ENCODE measurements at places on chromosomes 6 and 20.

DNA sequence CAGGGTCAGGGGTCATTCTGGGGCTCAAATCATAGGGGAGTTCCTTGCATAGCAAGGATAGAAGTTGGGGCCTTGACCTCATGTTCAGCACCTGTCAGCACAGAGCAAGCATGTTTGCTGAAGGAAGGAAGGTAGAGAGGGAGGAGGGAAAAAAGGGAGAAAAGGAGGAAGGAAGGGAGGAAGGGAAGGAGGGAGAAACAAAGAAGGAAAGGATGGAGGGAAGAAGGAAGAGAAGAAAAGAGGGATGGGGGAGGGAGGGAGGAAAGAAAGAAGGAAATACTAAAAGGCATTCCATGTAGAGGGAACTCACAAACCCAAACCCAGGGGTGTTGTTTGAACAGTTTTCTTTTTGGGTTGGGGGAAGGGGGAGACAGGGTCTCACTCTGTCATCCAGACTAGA lies 80.1 kb downstream of the DLGAP4 start:
- no peak for DNase-seq

DNA sequence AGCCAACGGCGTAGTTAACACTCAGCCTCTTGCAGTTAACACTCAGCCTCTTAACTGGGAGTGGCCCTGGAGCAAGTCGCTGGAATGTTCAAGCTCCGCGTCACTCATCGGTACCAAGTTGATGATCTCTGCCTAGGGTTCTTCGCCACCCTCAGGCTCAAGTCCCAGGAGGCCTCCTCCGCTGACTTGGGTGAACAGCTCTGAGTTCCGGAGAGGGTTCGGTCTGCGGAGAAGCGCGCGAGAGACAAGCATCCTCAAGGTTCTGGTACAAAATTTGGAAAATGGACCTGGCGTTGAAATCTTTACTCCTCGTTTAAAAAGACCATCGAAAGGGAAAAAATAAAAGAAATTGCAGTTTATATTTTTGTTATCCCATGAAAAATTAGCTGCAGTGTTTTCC lies 876 bp upstream of the DSP start:
- peak; percentile 24 for DNase-seq

GRCh38 chr6:101613556-101613955 lies 220.0 kb downstream of the GRIK2 start:
- DNase-seq: no peak

GRCh38 chr6:28693033-28693750 lies 167.5 kb downstream of the GPX5 start:
- peak; percentile 53 for DNase-seq

DNA sequence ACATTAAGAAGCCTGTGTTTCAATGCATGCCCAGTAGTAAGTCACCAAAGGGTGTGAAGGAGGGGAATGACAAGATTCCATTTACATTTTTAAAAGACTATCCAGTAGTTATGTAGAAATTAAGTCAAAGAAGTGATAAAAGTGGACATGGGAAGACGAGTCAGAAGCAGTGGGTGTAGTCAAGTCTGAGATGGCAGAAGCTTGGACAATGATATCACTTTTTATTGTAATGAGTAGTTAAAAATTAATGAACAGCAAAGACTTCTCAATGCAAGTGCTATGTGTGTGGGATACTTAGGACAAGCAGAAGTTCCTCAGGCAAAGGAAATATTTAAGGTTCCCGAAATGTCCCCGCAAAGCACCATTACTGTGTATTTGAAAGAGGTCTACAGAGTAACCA lies 156.0 kb downstream of the DST start:
- DNase-seq: no peak

GRCh38 chr6:156166093-156166492 lies 611.1 kb upstream of the ARID1B start:
- no peak for DNase-seq

DNA sequence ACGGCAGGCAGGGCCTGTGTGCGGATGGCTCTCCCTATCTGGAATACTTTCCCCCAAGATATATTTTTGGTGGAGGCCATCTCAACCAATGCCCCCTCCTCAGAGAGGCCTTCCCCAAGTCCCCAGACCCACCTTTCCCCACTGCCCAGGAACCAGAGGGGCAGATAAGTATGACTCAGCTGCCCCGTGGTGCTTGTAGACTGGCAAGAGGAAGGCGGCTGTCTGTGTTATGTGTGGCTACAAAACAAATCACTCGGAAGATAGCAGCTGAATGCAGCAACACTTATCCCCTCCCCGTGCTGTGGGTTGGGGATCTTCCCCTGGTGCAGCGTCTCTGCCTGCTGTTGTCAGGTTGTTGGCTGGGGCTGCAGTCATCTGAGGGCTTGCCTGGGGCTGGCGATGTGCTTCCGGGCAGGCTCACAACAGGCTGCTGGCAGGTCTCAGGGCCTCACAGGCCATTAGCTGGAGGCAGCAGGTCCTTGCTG lies 7.1 kb downstream of the NPEPL1 start:
- DNase-seq: no peak

DNA sequence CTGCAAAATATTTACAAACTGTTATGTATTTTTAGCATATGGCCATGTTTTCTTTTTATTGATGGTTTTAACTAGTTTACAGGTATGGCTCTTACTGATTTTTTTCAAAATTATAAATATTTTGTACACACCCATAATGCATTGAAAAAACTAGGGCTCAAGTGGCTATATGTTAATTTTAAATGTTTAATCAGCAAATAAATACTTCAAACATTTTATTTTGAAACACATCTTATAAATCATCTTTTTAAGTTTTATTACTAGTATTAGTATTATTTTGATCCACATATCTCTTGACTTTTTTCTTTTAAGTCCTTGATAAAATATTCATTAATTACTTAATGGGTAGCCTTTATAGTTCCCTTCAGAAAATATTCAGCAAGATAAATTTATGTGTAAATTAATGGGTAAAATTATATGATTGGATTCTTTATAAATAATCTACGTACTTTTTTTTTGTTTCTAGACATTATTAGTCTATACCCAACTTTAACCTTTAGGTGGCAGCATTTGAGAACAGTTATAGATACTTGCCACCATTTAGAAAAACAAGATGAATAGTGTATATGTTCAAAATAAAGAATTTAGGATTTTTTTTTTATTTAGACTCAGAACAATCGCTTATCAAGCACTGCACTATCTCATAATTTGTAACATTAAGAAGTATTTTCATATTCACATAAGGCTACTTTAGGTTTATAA lies 241.9 kb downstream of the ADGRB3 start:
- DNase-seq: peak; percentile 29

GRCh38 chr6:72132851-72133250 lies 246.5 kb downstream of the RIMS1 start:
- no peak for DNase-seq

- no peak for DNase-seq
These were observed 280.3 kb downstream of the CDC5L start for GRCh38 chr6:44667668-44668390.

DNA sequence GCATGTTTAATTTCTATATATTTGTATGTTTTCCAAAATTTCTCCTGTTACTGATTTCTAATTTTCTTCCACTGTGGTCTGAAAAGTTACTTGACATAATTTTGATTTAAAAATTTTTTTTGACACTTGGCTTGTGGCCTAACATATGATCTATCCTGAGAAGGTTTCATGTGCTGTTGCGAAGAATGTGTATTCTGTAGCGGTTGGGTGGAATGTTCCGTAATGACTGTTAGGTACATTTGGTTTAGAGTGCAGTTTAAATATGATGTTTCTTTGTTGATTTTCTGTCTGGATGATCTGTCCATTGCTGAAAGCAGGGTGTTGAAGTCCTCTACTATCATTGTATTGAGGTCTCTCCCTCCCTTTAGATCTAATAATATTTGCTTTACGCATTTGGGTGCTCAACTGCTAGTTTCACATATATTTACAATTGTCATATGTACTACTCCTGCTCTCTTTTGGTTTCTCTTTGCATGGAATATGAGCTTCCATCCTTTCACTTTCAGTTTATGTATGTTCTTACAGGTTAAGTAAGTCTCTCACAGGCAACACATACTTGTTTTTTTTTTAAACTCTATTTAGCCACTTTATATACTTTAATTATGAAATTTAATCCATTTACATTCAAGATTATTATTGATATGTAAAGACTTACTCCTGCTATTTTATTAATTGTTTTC lies 19.5 kb upstream of the EDN1 start:
- no peak for DNase-seq

- peak; percentile 79 for DNase-seq
These were observed 25.2 kb downstream of the TRAM2 start for GRCh38 chr6:52551483-52552277.

GRCh38 chr6:11404838-11405237 lies 132.7 kb upstream of the TMEM170B start:
- no peak for DNase-seq

GRCh38 chr6:154891901-154892300 lies 103.2 kb upstream of the TIAM2 start:
- DNase-seq: no peak

- DNase-seq: no peak
These were observed 231.0 kb downstream of the SOD2 start for GRCh38 chr6:159461998-159462397.

- DNase-seq: no peak
These were observed 9.2 kb downstream of the ENTPD6 start for GRCh38 chr20:25204550-25205276.

- no peak for DNase-seq
These were observed 21.7 kb downstream of the EDN3 start for GRCh38 chr20:59322081-59322480.

GRCh38 chr6:51147756-51148155 lies 329.1 kb downstream of the TFAP2B start:
- no peak for DNase-seq

- DNase-seq: peak; percentile 80
These were observed 11.6 kb upstream of the SLC2A12 start for GRCh38 chr6:134063966-134064445.

DNA sequence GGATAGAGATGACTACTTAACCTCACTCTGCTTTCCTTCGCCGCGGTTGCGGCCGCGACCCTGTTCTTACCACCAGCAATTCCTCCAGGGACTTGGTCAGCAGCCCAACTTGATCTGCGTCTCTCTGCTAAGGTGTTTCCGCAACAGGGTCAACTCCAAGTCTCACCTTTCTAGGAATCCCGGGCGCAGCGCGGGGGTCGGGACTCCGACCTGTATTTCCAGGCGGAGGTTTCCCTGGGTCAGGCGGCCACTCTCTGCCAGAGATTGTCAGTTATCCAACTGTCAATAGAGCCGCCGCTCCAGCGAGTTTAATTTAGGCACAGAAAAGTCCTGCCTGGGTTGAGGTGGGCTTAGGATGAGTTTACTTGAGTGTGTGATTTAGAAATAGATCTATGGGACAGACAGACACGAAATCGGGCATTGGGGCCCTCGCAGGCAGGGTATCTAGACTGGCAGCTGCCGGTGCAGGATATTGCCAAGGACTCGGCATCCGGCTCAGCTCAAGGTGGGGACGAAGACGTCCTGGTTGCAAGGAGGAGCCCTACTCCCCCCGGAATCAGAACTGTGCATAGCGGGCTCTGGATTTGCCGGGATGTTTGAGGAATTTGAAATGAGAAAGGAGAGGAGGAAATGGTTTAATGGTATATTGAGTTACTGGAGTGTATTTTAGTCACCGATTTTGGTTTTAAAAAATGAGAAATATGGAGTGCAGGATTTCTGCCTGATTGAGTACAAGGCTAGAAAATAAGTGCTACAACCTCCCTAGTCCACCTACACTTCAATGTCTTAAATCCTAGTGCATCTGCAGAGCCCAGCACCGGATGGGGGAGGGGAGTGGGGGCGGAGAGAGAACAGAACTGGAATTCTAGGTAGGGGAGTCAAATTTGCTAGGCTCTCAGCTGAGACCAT lies 23.7 kb downstream of the POM121L2 start:
- DNase-seq: no peak

DNA sequence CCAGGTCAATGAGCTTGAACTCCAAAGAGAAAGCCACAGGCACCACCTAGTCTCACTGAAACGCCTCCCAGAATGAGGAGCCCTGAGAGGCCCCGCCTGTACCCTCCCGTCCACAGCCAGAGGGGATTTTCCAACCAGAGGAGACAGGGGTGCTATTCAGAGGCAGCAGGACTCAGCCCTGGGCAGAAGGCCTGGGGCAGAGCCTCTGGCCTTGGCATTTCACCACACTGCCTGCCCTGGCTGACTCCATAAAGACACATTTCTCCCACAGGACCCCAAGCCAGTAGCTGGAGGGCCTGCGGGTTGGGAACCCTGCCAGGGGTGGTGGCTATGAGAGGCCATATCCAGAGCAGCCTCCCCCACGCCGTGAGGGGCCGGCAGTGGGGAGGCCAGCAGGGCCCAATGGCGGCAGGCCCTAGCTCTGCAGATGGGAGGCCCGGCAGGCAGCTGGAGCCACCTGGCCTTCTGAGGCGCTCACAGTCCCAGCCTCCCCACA lies 159.3 kb downstream of the PREX1 start:
- no peak for DNase-seq

GRCh38 chr6:99019381-99019780 lies 71.6 kb upstream of the FBXL4 start:
- DNase-seq: peak; percentile 67

DNA sequence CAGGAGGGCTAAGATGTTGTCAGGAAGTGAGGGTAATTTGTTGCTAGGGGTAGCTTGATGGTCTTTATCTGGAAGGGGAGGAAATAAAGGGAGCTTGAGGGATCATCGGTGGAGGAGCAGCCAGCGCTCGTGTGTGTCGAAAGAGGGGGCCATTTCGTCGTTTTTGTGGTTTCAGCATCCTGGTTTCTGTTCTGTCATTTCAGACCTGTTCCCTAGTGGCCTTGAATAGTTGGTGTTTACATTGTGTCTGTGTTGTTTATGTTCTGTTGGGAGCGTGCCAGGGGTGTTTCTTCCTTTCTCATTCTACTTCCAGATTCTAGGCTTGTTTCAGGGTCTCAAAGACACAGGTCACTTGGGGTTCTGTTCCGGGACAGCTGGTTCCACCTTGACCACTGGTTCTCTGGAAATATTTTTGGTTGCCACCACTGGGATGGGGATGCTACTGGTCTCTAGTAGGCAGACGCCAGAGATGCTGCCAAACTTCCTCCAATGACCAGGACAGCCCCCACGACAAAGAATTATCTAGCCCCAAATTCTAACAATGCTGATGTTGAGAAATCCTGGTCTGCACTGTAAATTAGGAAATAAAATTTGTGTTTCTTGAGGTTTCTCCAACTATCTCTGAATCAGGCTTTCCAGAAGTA lies 113.9 kb upstream of the NAA20 start:
- DNase-seq: peak; percentile 19

GRCh38 chr6:149929422-149929821 lies 6.5 kb upstream of the RAET1G start:
- DNase-seq: no peak

- peak; percentile 30 for DNase-seq
These were observed 84.6 kb upstream of the TCF21 start for GRCh38 chr6:133804265-133804664.

- DNase-seq: no peak
These were observed 4.1 kb downstream of the MYLK4 start for GRCh38 chr6:2746557-2747061.

GRCh38 chr20:14069796-14070195 lies 74.5 kb downstream of the MACROD2 start:
- peak; percentile 81 for DNase-seq

- DNase-seq: no peak
These were observed 172.9 kb upstream of the MCHR2 start for GRCh38 chr6:100166956-100167355.

Measured in fibroblast of mammary gland (primary cell).